ENCODE measurements at places on chromosomes 4 and X.

DNA sequence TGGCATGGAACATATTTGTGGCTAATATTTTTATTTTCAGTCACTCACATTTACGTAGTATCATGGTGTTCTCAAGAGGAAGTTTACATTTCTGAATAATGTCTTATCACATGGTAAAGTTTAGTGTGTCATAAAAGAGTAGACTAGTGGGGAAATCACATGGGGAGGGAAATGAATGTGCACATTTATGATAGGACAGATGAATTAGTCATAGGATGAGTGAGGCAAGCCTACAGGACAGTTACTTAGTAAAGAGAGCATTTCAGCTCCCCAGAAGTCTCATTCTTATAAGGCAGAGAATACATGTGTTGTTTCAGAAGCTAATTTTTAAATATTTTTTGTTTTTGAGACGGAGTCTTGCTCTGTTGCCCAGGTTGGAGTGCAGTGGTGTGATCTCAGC is 6.2 kb downstream of the GK start:
- no peak for DNase-seq

- no peak for DNase-seq
Observed at GRCh38 chr4:188308142-188308541, 168.9 kb downstream of the TRIML1 start.

GRCh38 chrX:40688929-40689328 is 41.6 kb upstream of the CXorf38 start:
- no peak for DNase-seq

DNA sequence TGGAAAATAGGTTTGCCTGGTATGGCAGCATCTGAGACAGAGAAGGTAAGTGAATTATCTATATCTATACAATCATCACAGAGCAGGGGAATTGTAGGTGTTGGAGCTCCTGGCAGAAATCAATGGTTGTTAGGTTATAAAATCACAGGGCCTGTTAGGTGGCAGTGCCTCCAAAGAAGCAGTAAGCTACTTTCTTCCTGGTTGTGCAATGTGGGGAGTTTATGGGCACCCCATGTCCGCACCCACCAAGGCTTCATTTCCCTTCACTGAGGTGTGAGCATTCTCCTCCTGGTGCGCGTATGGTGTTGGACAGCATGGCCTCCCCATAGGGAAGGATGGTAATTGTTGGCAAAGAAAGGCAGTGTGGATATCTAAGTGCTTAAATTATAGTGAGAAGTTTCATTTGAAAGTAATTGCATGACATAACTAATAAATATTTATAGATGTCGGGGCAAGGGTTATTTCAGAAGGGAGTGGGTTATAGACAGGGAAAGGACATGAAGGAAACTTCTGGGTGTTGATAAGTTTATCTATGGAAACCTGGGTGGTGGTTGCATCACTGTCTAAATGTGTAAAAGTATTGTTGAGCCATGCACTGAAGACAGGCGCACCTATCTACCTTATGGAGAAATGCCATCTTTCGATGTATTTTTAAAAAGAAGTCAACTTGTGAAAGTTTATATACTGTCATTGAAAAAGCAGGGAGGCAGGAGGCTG is 153.7 kb downstream of the FRAS1 start:
- no peak for DNase-seq

DNA sequence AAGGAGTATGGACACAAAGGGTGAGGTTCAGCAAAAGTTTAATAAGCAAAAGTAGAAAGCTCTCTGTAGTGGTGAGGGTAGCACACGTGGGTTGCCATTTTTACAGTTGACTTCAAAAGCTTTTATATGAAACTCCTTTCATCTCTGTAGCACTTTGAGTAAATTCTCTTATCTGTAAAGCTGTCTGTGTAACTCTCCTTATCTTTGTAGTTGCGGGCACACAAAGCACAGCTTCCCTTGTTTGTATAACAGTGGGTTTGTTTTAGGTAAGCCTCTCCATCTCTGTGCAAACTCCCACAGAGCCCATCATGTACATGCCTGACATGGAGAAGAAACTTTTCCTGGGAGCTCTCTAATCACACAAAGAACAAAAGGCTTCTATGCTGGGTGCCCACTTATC is 325.9 kb upstream of the PABPC5 start:
- DNase-seq: no peak

GRCh38 chr4:80233390-80233789 is 33.1 kb upstream of the FGF5 start:
- DNase-seq: no peak

Data from dorsolateral prefrontal cortex (tissue), 122 donors.